ENCODE measurements at places on chromosomes 2 and 18.
A peak's percentile ranks its signal among the peaks of the same experiment; 100 is the strongest.

- DNase-seq, result no peak
Observed at GRCh38 chr2:128028668-128029054, 802 bp upstream of the SAP130 start.

DNA sequence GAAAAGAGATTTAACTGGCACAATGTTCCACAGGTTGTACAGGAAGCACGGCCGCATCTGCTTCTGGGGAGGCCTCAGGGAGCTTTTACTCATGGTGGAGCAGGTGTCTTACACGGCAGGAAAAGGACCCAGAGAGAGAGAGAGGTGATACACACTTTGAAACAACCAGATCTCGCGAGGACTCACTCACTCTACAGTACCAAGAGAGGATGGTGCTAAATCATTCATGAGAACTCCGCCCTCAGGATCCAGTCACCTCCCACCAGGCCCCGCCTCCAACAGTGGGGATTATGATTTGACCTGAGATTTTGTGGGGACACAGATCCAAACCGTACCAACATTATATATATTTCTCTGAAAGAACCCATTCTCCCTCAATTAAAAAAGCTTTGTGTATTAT is 79.7 kb upstream of the DOCK10 start:
- no peak for DNase-seq

- DNase-seq, result peak; percentile 91
Observed at GRCh38 chr2:9752441-9753275, 90.6 kb upstream of the TAF1B start.

DNA sequence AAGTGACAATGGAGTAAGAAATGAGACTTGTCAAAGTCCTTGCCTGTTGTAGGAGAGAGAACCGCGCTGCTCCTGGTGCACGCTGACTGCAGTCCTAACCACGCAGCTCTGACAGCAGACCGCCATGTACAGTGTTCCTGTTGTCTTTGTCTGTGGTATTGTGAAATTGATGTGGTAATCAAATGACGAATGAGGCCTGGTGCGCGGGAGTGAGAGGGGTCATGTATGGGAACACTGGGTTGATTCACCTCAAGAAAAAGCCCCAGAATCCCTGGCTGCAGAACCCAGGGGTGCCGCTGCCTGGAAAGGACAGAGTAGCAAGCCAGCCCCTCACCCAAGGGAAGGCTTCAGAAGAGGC is 64.0 kb downstream of the INPP4A start:
- peak; percentile 69 for DNase-seq

DNA sequence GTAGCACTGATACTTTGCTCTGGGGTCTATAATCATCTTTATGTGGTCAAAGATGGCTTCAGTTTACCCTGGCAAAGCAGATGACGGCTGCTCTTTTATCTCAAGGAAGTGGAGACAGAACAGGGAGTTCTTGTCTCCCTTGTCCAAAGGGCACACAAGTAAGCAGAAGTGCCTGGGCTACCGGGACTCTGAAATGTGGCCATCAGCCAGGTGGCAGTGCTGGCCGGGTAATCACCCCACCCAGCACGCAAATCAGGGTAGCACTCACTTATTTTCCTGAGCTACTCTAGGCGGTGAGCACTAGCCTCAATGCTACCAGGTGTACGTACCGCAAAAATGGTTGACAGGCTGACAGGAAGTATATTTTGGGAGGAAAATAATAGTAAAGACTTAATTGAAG is 119.7 kb upstream of the ETAA1 start:
- no peak for DNase-seq

- peak; percentile 54 for DNase-seq
Observed at GRCh38 chr18:46071653-46072375, at the start of gene PSTPIP2. Gene PSTPIP2 (minus strand): TSS chr18:46072260. CDS start chr18:46072188, 72 bp downstream.

DNA sequence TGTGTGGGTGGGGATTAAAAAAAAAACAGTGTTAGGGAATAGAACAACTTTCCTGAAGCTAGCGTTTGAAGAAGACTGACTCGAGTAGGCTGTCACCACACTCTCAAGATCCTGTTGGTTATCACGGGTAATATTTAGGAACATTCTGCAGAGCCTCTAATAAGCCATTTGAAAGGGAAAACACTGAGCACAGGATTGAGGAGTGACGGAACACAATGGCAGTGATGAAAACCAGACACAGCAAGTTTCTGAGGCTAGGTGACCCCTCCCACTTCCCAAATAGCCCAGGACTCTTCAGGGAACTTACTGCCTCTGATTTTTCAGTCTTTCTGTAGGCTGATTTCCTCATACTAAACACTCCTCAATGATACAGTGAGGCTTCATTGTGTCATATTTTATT is 88.2 kb upstream of the TMEM200C start:
- no peak for DNase-seq

DNA sequence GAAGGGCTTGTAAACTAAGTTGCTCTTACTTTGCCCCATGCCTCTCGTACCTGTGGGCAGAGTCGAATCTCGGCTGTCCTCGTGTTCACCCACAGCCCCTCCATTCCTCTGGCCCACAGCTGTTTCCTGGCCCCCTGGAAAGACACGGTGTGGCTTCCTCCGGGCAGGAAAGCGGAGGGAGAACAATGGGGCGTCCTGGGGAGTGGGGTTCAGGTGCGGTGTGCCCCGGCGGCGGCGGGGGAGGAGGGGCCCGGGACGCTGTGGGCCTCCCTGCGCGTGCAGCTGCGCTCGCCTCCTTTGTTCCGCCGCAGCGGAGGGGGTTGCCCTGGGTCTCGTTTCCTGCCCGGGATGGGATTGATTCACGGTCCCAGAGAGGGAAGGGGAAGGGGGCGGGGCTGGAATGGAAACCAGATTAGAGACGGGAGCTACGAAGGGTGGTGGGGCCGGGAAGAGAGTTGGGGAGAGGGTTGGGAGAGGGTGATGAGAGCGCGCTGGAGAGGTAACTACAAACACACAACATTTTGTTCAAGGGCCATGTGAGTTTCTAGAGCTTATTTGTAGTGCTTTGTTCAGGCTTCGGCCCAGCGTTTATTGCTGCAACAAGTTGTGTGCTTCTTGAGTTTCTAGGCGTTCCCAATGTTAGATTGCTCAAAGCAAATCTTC is 796 bp downstream of the MYO1B start:
- DNase-seq, result peak; percentile 17

DNA sequence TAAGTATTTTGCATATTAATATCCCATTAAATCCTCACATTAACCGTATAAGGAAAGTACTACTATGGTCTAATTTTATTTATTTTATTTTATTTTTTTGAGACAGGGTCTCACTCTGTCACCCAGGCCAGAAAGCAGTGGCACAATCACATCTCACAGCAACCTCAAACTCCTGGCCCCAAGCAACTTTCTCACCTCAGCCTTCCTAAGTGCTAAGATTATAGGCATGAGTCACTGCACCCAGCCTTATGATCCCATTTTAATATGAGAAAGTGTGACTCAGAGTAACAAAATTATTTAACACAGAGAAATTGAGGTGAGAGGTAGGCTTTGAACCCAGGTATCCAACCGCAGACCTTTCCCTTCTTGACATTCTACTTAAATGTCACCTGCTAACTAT is 330.0 kb upstream of the POU3F3 start:
- no peak for DNase-seq

DNA sequence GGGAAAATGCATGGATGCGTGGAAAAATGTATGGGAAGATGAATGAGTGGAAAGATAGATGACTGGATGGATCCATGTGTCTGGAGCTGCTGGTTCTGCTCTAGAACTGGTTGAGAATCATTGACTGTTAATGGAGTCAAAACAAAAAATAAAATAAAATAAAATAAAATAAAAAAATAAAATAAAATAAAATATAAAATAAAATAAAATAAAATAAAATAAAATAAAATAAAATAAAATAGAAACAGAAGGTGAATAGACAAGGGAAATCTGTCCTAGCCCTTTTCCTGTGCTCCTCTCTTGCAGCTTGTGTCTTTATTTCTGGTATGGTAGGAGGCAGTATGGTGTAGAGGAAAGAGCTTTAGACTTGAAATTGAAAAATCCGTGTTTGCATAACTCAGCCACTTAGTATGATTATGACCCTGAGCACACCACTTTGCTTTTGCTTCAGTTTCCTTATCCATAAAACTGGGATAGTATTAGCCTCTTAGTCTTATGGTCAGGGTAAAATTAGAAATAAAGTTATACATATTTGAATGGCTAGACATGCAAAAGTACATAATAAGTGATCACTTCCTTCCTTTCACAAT is 51.0 kb downstream of the PSD4 start:
- DNase-seq, result no peak

DNA sequence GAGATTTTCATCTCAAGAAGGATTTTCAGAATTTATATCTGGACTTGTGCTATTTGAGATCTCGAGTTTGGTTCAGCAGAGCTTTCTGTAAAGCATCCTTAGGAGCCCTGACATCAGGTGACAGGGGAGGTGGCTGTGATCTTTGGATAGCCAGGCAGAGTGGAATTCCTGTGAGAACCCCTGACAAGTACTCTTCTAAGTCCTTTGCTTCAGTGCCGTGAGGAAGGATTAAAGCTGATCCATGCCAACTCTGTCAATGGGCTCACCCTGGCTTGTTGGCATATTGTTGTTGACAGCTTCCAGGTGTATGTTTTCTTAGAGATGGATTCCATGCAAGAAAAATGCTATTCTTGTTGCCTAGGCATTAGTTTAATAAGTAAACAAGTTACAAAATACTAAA is 38.0 kb upstream of the NFE2L2 start:
- DNase-seq, result no peak

- DNase-seq, result no peak
Observed at GRCh38 chr2:40173276-40173675, 278.6 kb downstream of the SLC8A1 start.

- DNase-seq, result no peak
Observed at GRCh38 chr2:149050188-149050587, 11.7 kb downstream of the LYPD6B start.

DNA sequence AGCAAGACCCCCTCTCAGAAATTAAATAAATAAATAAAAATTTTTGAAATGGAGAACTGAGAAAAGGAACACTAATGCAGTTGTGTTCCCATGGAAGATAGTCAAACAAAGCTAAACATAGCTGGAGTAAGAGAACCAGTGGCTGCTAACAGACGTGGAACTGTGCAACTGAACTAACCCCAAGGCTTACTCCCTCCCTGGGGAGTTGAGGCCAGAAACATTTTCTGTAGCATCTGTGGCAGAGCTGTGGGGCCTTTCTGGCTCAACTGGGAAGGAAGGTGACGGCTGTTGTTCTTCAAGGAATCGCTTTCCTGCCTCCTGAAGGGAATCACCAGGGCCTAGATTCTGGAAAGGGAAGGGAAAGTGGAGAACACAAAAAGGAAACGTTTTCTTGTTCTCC is 53.9 kb upstream of the B3GNT2 start:
- DNase-seq, result no peak

DNA sequence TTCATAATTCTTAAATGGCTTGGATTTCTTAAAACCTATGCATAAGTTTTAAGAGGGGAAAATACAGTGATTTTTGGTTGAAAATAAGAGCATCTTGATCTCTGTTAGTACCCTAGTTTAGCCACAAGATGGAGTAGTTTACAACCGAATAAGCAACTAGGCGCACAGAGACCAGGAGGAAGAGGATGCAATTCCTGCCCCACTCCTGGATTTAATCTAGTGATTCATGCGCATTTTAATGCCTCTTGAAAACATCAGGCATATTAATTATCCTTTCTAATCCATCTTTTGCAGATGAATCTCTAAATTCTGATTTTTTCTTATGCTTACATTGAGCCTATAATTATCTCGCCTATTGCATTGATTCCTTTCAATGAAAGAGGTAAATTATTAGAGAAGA is 76.7 kb downstream of the MRPS9 start:
- DNase-seq, result no peak

DNA sequence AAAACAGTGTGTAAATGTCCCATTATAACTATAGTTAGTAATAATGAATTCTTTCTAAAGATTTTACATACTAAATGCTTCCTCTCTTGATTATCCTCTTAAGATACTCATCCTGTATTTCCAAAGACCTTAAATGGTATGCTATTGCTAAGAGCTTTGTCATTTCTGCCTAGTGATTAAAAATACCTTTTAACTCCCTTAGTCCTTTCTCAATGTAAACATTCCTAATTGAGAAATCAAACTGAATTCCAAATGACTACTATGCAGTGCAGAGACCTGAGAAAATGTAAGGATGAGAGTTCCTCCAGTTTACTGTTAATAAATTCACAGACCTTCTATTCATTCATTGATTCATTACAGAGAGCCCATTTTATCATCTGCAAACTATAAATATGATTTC is 86.9 kb downstream of the SOS1 start:
- no peak for DNase-seq

Data from stimulated activated CD4-positive, alpha-beta T cell treated with anti-CD3 and anti-CD28 coated beads, Interleukin-4, amount 100 ng/mL, for 48 hours (primary cell).